GM04504 (cell line): ENCODE measurements at places on chromosomes 12 and 14.
A peak's percentile ranks its signal among the peaks of the same experiment; 100 is the strongest.

GRCh38 chr12:56257491-56258067, 605 bp downstream of the ANKRD52 start:
- no peak for DNase-seq

DNA sequence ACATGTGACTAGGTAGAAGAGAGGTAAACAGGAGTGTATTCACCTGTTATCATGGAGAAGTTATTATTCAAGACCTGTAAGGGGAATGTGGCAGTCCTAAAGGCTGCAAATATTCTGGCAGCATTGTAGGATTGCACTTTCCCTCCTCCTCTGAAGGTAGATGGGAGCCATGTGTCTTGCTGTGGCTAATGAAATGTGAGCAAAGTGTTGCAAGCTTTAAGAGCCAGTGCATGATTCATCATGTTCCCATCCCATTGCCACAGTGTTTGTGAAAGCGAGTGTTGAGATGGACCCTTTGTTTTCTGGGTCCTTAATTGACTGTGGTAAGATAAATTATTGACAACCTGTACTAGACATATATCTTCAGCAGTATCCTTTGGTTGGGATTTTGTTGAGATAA, 128.7 kb downstream of the RGS6 start:
- DNase-seq: no peak

- DNase-seq: no peak
Observed at GRCh38 chr14:105065280-105066228, at the start of gene GPR132. TSS of gene GPR132 (minus strand) at chr14:105065430. CDS start at chr14:105055420, 10,010 bp downstream.

GRCh38 chr12:91877022-91877421, 268.6 kb downstream of the BTG1 start:
- no peak for DNase-seq

GRCh38 chr12:91215940-91216454, 33.4 kb upstream of the DCN start:
- DNase-seq: no peak

DNA sequence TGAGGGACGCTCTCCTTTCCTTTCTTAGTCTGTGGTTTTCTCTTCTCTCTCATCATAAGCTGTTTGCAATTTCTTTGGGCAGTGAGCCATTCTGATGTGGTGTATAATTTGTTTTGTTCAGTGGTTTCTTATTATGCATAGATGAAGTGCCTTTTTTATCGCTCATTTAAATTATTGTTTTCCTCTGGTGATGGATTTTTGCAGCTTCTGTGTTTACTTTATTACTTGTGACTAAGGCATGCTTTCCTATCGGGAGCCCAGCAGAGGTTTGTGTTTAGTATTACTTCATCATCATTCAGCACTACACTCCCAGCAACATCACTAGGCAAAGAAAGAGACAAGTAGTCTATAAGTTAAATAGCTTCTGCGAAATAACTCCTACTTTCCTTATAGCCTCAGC, 586.6 kb upstream of the NOVA1 start:
- DNase-seq: no peak

GRCh38 chr14:59333235-59333634, 131.9 kb downstream of the GPR135 start:
- DNase-seq: no peak

- DNase-seq: no peak
Observed at GRCh38 chr12:19764408-19764807, 325.1 kb downstream of the AEBP2 start.

GRCh38 chr12:85835426-85836196, 598 bp downstream of the RASSF9 start:
- DNase-seq: no peak

DNA sequence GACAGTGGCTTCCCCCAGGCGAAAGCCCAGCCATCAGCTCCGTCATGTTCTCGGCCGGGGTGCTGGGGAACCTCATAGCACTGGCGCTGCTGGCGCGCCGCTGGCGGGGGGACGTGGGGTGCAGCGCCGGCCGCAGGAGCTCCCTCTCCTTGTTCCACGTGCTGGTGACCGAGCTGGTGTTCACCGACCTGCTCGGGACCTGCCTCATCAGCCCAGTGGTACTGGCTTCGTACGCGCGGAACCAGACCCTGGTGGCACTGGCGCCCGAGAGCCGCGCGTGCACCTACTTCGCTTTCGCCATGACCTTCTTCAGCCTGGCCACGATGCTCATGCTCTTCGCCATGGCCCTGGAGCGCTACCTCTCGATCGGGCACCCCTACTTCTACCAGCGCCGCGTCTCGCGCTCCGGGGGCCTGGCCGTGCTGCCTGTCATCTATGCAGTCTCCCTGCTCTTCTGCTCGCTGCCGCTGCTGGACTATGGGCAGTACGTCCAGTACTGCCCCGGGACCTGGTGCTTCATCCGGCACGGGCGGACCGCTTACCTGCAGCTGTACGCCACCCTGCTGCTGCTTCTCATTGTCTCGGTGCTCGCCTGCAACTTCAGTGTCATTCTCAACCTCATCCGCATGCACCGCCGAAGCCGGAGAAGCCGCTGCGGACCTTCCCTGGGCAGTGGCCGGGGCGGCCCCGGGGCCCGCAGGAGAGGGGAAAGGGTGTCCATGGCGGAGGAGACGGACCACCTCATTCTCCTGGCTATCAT, 663 bp downstream of the PTGER2 start:
- DNase-seq: no peak

GRCh38 chr14:45120096-45120495, 14.2 kb downstream of the FKBP3 start:
- no peak for DNase-seq

DNA sequence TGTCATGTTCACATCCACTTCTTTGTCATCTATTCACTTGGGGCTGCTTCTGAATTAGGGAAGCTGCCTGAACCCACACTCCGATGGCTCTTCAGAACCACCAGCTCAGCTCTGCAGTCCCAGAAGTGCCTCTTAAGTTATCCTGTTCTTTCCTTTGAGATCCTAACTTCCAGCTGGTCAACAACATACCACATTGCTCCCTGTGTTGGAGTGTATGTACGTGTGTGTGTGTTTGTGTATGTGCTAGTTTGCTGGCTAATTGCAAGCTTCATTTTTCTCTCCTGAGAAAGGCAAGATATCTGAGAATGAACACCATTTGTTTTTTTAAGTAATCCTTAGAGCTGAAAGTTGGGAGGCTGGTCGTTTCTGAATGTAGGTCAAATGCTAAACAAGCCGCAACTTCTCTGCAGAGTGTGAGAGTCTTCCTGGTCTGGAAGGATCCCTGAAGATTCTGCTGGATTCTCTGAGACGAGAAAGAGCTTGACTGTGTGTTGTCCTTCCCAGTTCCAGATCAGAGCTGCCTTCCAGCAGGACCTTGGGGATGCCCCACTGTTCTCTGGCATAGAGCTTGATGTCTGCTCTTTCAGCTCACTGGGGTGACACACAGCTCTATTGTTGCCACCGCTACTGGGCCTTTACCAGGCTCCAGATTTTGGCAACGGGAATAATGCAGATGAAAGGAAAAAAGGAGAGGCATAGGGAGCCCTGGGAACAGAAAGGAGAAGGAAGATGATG, 839 bp downstream of the GSG1 start:
- no peak for DNase-seq

DNA sequence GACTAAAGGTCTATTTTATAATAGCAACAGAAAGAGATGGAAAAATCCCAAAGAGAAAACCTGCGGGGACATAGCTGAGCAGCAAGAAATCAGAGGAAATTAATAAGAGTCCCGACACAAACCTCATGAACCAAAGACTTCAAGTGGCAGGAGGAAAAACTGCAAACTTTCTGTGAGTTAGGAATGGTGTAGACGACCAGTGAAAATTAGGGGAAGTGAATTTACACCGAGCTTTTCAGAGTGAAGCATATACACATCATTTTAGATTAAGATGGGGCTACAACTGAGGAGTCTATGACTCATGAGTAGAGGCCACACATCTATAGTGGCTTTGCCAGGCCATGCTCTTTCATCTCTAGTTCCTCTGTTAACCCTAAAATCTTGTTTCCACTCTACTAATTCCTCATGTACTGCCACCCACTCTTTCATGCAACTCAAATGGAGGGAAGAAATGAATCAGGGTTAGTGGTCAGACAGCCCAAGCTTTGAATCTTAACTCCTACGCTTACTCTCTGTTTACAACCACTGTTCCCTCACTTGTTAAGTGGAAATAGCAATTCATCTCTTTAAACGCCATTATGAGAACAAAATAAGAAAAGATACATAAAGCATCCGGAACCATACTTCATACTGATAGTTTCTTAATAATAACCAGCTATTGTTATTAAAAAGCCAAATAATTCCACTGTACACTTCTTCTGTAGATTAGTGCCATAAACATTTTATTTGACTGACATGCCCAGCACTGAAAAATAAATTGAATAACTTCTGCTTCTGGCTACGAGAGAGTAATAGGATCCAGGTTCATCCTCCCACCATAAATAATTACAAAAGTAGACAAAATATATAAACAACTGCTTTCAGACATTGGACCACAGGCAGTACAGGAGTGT, 219.3 kb downstream of the RMST start:
- no peak for DNase-seq

DNA sequence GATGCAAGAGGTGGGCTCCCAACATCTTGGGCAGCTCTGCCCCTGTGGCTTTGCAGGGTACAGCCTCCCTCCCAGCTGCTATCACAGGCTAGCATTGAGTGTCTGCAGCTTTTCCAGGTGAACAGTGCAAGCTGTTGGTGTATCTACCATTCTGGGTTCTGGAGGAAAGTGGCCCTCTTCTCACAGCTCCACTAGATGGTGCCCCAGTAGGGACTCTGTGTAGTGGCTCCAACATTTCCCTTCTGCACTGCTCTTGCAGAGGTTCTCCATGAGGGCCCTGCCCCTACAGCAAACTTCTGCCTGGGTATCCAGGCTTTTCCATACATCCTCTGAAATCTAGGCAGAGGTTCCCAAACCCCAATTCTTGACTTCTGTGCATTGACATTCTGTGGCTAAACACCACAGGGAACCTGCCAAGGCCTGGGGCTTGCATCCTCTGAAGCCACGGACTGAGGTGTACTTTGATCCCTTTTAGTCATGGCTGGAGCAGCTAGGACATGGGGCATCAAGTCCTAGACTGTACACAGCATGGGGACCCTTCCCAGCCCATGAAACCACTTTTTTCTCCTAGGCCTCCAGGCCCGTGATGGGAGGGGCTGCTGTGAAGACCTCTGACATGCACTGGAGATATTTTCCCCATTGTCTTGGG, 24.0 kb upstream of the SLC38A1 start:
- DNase-seq: no peak

DNA sequence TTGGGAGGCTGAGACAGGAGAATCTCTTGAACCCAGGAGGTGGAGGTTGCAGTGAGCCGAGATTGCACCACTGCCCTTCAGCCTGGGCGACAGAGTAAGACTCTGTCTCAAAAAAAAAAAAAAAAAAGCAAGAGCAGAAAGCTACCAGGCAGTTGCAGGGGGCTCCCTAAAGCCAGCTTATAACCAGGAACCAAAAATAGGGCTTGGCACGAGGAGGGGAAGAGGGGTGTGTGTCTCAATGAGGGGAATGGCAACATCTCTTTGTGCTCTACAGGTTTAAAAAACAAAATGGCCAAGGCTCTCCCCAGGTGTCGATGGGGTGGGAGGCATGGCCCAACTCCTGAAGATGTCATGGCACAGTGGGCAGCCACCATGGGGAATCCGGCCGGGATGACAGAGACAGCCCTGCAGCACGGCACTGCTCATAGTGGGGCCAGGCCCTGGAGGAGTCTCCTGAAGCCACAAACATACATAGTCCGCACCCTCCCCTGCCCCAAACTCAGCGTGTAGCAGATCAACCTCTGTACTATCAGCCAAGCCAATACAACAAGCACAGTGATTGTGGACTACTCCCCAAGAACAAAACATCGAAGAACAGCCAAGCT, 16.0 kb upstream of the EIF5 start:
- no peak for DNase-seq

DNA sequence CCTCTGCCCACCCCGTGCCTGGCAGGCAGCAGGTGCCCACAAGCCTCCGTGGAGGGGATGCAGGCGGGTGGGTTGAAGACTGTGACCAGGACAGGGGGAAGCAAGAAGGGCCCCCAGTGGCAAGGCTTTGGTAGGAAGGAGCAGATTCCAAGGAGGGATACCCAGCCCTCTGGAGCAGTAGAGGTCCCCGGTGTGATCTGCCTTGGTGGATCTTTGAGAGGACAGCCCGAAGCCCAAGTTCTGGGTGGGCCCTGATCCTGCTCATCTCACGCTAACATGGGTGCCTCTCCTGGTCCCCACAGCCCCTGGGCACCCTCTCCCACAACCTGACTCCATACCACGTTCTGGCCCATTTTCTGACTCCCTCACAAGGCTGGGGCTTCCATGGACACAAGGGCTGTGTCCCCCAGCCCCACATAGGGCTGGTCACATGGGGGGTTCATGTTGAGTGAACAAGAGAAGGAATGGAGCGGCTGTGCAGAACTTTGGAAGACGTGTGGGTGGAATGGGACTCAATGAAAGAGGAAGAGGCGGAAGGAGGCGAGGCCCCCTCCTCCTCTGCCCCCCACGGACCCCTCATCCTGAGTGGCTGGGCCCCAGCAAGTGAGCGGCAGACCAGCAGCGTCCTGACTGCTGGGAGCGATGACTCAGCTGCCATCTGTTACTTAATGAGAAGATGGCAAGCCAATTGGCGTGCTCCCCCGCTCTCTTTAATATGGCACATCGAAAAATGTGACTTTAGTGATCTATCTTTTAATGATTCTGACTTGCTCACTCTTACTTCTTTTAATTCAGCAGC, 77.0 kb upstream of the BCL11B start:
- DNase-seq: peak; percentile 1

GRCh38 chr12:122789637-122790036, 15.3 kb downstream of the CCDC62 start:
- no peak for DNase-seq

GRCh38 chr14:70666361-70666686, 24.6 kb downstream of the TTC9 start:
- no peak for DNase-seq

DNA sequence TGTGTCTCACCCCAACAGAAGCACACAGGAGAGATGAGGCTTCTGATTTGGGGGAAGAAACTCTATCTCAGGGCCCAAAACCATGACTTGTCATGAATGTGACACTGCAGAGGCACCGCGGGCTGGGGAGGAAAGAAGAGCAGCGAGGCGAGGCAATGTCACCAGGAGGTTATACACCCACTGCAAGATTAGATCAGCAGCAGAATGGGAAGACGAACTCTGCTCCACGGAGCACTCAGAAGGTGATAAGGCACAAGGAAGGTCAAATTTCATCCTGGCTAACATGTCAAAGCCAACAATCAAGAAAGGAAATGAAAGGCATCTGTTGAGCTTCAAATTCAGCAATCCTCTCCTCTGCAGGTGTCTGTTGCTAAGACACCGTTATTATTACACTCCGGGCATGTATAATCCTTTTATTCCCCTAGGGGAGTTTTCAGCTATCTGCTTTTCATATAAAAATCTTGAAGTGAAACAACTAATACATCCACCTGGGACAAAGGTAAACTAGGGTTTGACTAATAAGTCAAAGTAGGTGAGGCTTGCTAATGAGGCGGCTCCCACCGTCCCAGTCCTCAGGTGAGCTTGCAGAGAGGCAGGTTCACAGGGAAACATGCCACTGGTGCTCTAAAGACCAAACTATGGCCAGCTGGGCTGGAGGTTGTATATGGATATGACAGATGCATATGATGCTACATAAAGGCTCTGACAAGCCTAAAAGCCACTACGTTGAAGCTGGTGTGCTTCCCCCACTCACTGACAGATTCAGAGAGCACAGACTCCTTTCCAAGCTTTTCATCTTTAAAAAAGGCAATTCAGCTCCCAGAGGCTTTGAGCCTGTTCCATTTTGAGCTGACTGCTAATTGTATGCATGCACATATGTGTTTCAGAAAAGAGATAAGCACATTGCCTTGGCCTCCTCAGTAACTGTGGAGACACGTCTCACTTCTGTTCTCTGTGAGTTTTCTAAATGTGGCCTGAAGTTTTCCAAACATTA, 221.2 kb downstream of the NELL2 start:
- DNase-seq: no peak
